Effector memory CD4-positive, alpha-beta T cell (primary cell): ENCODE measurements at places on chromosomes 3 and 15.

DNA sequence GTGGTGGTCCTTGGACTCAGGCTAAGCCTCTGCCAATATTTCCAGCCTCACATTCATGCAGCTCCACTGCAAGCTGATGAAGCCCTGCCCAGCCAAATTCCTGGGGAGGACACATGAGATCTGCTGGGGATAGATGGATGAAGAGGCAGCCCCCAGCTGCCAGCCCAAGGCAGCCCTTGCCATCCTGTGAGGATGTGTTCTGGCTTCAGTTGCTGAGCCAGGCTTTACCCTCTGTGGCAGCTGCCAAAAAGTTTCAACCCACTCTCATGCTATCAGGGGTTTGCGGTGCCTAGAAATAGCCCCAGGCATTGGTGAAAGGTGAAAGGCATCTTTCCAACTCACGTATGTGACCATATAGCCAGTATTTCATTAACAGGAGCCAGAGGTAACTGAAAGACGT, 37.6 kb downstream of the C2CD4A start:
- H3K4me3 ChIP-seq = no peak overlapping the region
- no peak for DNase-seq
- H3K27me3 ChIP-seq = no peaks in the 10 kb centered on the region

- no peak overlapping the region for H3K27ac ChIP-seq
- no peaks in the 10 kb centered on the region for H3K27me3 ChIP-seq
- DNase-seq = no peak
- peaks cover 12% of the 10 kb centered on the region for H3K4me1 ChIP-seq
- no peaks in the 10 kb centered on the region for H3K36me3 ChIP-seq
- no peak overlapping the region for H3K4me3 ChIP-seq
These were observed 3.6 kb downstream of the CEP19 start for GRCh38 chr3:196708467-196708866.

DNA sequence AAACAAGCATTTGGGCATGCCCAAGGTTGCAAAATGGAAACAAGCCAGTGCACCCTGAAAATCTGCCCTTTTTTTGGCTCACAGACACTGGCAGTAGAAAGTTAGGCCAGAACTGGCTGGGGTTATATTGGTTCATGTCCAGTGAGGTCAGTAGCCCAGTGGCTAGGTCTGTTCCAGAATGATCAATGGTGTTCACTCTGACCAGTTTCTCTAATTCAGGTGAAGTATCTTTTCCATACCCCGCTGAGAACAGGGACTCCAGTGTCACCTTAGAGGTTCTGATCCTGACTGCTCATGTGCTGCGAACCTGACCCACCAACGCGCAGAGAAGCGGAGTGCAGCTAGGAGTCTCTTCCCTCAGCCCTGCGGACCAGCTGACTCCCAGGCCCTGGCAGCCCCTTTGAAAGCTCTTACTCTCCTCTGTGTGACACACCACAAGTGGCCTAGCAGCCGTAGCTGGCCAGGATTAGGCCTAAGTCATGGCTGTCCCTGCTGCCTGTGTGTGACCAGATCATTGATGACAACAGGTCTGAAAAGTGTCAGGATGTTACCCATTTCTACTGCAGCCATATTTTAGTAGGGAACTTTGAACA, 123.5 kb downstream of the GHSR start:
- H3K27me3 ChIP-seq = no peaks in the 10 kb centered on the region
- H3K4me3 ChIP-seq = no peak overlapping the region
- no peak for DNase-seq
- H3K36me3 ChIP-seq = peaks cover 16% of the 10 kb centered on the region
- no peak overlapping the region for H3K27ac ChIP-seq

GRCh38 chr15:48365575-48365974, 34.3 kb downstream of the DUT start:
- no peak overlapping the region for H3K27ac ChIP-seq
- DNase-seq = no peak
- no peaks in the 10 kb centered on the region for H3K4me1 ChIP-seq
- H3K27me3 ChIP-seq = no peaks in the 10 kb centered on the region
- H3K4me3 ChIP-seq = no peak overlapping the region

DNA sequence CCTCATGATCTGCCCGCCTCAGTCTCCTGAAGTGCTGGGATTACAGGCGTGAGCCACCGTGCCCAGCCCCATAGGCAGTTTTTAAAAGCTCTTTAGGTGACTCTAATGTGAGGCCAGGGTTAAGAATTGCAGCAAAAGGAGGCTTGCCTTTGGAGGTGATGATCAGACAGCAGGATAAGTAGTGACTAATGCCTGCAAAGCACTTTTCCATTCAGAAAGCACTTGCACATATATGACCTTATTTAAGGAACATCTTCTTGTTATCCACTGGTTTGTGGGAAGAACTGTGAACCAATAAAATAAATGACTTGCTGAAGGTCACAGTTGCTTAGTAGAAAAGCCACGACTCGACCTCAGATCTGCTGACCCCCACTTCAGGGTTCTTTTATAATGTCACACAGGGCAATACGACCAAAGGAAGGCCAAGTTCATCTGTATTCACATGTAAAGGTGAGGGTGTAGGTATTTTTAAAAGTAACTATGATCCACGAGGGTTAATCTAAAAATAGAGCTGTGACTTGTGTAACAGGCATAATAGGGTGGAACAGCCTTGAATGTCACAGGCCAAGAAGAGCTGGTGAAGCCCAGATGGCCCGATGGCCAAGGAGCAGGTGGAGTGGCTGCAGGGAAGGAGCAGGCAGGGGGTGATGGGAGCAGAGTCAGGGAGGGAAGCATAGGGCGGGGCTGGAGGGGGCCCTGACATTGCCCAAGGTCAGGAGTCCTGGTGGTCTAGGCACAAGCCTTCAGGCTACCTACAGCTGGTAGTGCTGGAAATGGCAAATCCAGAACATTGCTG, 24.4 kb downstream of the LARP6 start:
- H3K36me3 ChIP-seq = no peaks in the 10 kb centered on the region
- no peak for DNase-seq
- no peaks in the 10 kb centered on the region for H3K27me3 ChIP-seq
- no peaks in the 10 kb centered on the region for H3K4me1 ChIP-seq

GRCh38 chr15:65731926-65732325, 60.2 kb downstream of the DENND4A start:
- H3K27ac ChIP-seq = no peak overlapping the region
- H3K27me3 ChIP-seq = no peaks in the 10 kb centered on the region
- no peak overlapping the region for H3K4me3 ChIP-seq
- no peaks in the 10 kb centered on the region for H3K4me1 ChIP-seq

DNA sequence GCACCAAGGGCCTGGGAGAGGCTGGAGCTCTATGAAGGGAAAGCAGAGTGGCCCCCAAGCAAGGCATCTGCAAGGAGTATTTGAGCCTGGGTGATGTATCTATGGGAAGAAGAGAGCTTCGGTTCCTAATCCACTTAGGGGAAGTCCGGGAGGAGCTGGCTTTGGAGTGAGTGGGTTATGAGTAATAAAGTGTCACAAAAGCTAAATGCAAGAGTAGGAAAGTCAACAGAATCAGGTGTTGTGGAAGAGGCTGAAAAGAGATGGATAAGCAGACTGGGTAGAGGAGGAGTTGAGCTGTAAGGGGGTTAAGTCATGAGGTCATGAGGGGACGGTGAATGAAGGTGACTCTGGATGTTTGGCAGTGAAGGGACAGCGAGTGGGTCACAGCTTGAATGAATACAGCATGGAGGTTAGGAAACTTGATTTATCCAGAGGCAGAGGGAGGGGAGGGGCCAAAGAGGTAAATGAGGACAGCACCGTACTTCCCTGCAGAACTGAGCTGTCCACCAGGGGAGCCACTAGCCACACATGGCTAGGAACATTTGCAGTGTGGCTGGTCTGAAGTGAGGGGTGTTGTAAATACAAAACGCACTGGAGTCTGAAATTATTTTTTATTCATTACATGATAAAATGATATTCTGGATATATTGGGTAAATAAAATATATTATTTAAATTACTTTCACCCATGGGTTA, 83.3 kb downstream of the ADCY5 start:
- DNase-seq = no peak
- H3K4me1 ChIP-seq = no peaks in the 10 kb centered on the region
- H3K27me3 ChIP-seq = no peaks in the 10 kb centered on the region
- H3K27ac ChIP-seq = no peak overlapping the region
- H3K4me3 ChIP-seq = no peak overlapping the region

DNA sequence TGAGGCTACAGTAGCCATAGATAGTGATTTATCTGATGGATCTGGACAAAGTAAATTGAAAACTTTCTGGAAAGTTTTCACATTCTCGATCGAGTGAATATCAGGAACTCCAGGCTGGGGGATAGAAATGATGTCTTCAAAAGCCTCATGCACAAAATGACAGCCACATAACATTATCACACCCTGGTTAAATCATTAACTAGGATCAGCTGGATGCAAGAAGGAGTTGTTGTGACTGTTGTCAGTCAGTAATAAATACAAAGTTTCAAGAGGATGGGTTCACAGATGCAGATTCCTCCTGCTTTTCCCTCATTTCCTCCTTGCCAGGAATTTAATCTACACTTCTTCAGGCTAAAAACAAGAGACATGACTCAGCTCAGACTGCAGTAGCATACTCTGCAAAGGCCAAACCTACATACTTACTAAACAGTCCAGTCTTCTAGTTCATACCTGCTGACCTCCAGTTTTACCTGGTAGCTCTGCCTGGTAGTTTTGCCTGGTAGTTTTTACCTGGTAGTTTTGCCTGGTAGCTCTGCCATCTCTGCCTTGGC, 40.9 kb downstream of the C2CD4A start:
- no peaks in the 10 kb centered on the region for H3K27me3 ChIP-seq
- no peak overlapping the region for H3K27ac ChIP-seq
- no peak overlapping the region for H3K4me3 ChIP-seq
- no peaks in the 10 kb centered on the region for H3K4me1 ChIP-seq
- no peak for DNase-seq

GRCh38 chr3:52155912-52156311, 1.7 kb upstream of the POC1A start:
- no peak overlapping the region for H3K27ac ChIP-seq
- no peaks in the 10 kb centered on the region for H3K36me3 ChIP-seq
- DNase-seq = no peak

GRCh38 chr15:39430389-39430788, 150.5 kb upstream of the THBS1 start:
- H3K36me3 ChIP-seq = no peaks in the 10 kb centered on the region
- no peak overlapping the region for H3K4me3 ChIP-seq
- H3K4me1 ChIP-seq = peaks cover 10% of the 10 kb centered on the region
- H3K27ac ChIP-seq = no peak overlapping the region
- no peak for DNase-seq

DNA sequence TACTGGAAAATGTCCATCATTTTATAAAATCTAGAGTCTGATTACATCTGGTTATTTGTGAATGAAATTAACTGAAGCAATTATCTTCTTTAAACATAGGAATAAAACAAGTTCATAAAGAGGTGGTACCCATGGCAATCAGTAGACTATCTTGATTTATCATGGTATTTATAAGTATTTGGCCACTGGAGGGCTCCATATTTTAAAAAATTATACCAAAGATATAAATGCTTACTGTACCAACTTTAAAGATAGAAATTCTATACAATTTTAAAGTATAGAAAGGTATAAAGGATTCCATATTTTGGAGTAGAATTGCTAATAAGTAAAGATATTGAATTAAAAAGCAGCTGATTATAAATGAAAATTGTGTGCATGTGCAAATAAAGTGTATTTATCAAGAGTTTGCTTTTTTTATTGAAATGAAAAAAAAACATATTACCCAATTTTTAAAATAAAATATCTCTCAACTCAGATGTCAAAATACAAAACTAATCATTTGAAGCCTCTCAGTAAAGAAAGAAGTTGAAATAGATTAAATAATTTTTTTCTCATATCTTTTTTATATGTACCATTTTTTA, 105.3 kb downstream of the BBX start:
- no peak overlapping the region for H3K27ac ChIP-seq
- H3K36me3 ChIP-seq = no peaks in the 10 kb centered on the region
- no peak overlapping the region for H3K4me3 ChIP-seq
- H3K27me3 ChIP-seq = no peaks in the 10 kb centered on the region
- no peak for DNase-seq
- H3K4me1 ChIP-seq = no peaks in the 10 kb centered on the region
